ENCODE measurements at places on chromosomes 6 and 20.
A peak's percentile ranks its signal among the peaks of the same experiment; 100 is the strongest.

- H3K27me3 ChIP-seq: no peaks in the 10 kb centered on the region
- no peak overlapping the region for H3K4me3 ChIP-seq
- no peak for DNase-seq
- no peaks in the 10 kb centered on the region for H3K4me1 ChIP-seq
- peak overlapping the region; percentile 39 for H3K27ac ChIP-seq
Observed at GRCh38 chr6:132790450-132790849, 8.0 kb downstream of the SLC18B1 start.

GRCh38 chr6:14876778-14877613 lies 368.9 kb upstream of the JARID2 start:
- H3K27ac ChIP-seq: peak overlapping the region; percentile 36
- H3K4me1 ChIP-seq: no peaks in the 10 kb centered on the region
- H3K4me3 ChIP-seq: no peak overlapping the region
- no peak for DNase-seq
- H3K27me3 ChIP-seq: no peaks in the 10 kb centered on the region

GRCh38 chr6:90062051-90062450 lies 167.8 kb downstream of the GJA10 start:
- no peaks in the 10 kb centered on the region for H3K27me3 ChIP-seq
- no peak overlapping the region for H3K27ac ChIP-seq
- H3K4me1 ChIP-seq: no peaks in the 10 kb centered on the region
- no peak for DNase-seq

DNA sequence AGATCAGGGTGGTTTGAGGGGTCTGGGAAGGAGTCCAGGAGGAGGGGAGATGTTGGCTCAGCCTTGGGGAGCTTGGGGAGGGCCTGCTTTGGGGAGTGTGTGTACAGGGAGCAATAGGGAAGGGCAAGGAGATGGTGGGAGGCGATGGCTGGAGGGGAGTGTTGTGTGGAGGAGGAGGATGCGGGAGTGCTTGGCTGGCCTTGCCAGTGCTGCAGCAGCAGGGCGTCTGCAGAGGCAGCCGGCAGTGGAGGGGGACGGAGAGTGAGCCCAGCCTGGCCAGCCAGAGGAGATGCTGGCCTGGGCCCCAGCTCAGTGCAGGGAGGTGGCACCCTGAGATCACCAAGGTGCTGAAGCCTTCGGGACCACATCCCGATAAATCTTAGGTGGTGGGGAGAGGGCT lies 3.9 kb downstream of the IP6K3 start:
- H3K4me1 ChIP-seq: peaks cover 6% of the 10 kb centered on the region
- H3K27me3 ChIP-seq: no peaks in the 10 kb centered on the region
- no peak for DNase-seq
- no peaks in the 10 kb centered on the region for H3K36me3 ChIP-seq
- H3K27ac ChIP-seq: no peak overlapping the region

DNA sequence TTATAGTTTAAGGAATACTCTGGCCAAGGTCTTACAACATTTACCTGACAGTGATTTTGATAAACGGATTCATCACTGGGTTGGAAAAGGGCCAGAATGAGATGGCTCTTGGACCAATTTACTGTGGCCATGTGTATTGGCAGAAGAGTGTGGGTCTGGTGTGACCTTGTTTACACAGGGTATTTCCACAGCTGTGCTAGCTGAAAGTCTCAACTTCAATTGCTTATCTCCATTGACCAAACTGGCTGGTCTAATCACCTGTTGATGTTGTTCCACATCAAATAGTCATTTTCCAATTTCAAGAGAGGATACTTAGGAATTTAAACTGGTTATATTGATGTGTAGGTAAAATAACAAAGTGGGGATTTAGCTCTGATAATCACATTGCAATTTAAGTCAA lies 501.6 kb upstream of the MAP3K7 start:
- DNase-seq: no peak
- H3K4me1 ChIP-seq: peaks cover 2% of the 10 kb centered on the region
- H3K4me3 ChIP-seq: no peak overlapping the region
- H3K27ac ChIP-seq: no peak overlapping the region
- H3K36me3 ChIP-seq: no peaks in the 10 kb centered on the region

GRCh38 chr6:157223021-157223430 lies 100.3 kb downstream of the TMEM242 start:
- no peak for DNase-seq
- H3K4me3 ChIP-seq: no peak overlapping the region
- no peak overlapping the region for H3K27ac ChIP-seq
- no peaks in the 10 kb centered on the region for H3K27me3 ChIP-seq
- no peaks in the 10 kb centered on the region for H3K4me1 ChIP-seq

DNA sequence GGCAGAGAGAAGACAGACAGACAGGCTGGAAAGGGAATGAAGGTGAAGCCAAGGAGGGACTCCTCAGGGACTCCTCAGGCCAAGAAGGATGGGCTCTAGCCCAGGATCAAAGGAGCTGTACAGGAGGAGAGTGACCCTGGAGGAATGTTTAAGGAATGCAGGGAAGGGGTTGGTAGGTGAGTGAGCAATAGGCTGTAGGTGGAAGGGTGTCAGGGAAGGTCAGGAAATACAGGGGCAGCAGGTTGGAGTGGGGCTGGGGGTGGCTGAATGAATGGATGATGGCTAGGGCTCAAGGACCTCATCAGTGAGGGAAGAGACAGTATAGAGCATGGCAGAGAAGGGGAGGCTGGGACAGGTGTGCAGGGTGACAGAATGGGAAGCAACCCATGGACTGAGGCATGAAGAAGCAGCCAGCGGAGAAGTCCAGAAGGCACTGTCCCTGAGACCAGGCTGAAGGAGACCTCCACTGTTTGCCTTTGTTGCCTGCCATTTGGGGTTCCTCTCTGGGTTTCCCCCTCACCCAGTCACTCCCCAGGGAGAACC lies 13.2 kb downstream of the SYNGAP1 start:
- no peaks in the 10 kb centered on the region for H3K27me3 ChIP-seq
- H3K4me3 ChIP-seq: no peak overlapping the region
- peaks cover 32% of the 10 kb centered on the region for H3K4me1 ChIP-seq
- peaks cover 41% of the 10 kb centered on the region for H3K36me3 ChIP-seq
- no peak for DNase-seq
